ENCODE measurements at places on chromosomes 3 and 15. TPM values are rescaled to one million over a fixed set of nuclear protein-coding genes. Genes with fewer than 3 reads are reported as not detected.

Gene AGBL1
- total RNA-seq = under 0.01 TPM

- DNase-seq = no peak
Observed at GRCh38 chr3:88912294-88912877, 195.0 kb upstream of the EPHA3 start.

- no peak for DNase-seq
Observed at GRCh38 chr3:126085841-126086240, 1.9 kb upstream of the SLC41A3 start.

Gene FHIT
- total RNA-seq = 11.1 TPM

Gene SHC4
- 0.11 TPM for total RNA-seq

Gene GPR27
- total RNA-seq = 3.7 TPM

DNA sequence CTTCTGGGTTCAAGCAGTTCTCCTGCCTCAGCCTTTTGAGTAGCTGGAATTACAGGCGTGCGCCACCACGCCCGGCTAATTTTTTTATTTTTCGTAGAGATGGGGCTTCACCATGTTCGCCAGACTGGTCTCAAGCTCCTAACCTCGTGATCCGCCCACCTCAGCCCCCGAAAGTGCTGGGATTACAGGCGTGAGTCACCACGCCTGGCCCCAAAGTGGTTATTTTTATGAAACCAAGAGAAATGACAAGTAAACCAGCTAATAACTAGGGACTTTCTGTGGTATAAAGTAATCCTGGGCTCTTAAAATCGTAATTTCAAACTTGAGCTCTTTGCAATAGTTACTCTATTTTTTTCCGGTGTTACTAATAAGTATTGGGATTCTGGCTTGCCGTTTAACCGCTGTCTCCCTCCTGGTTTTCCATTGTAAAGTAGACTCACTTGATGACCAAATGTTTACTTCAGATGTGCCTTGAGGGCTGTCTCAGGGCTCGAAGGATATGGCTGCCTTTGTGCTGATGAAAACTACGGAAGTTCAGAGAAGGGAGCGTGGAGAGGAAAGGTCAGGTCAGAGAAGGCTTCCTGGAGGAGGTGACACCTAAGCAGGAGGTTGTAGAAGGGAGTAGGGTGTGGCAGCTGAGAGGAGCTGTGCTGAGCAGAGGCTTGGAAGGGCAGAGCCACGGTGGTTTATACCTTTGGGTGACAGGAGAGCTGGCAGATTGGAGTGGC lies 4.2 kb downstream of the ZSCAN2 start:
- DNase-seq = no peak

Gene COL6A5
- 0.07 TPM for total RNA-seq

DNA sequence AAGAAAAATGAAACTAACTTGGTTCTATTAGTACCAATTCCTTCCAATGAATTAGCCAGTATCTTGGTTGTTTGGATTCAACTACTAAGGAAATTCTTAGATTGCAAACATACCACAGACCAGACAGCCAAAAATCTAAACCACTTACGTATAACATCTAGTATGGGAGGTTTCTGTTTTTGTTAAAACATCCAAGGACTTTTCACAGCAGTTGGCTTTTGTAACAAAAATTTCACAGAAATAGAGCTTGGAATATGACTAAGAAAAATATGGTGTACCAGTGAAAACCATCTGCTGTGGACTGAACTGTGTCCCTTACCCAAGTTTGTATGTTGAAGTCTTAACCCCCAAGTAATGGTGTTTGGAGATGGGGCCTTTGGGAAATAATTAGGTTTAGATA lies 199.2 kb downstream of the OTOL1 start:
- DNase-seq = no peak

GRCh38 chr3:123842711-123843110 lies 41.4 kb downstream of the MYLK start:
- DNase-seq = no peak

DNA sequence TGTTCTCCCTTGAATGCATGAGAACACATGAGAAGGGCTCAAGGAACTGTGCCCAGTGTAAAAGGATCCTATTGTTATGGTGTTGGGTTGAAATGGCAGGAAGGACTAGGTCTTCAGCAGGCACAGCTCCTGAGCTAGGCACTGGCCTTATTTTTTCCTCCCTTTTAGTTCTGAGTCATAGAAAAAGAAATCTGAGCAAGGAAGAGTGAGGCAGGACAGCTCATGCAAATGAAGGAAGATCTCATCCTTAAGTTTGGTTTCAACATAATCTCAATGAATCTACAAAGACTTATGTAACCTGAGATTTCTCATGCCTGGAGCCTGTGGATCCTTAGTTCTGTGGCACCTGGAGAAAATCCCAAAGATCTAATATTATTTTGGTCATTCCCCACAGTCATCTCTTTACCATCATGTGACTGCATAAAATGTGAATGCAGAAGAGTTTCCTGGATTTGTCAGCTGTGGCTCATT lies 188.6 kb upstream of the TBL1XR1 start:
- no peak for DNase-seq

Gene SPTBN5
- total RNA-seq = 1.5 TPM

Gene RBP2
- not detected for total RNA-seq

DNA sequence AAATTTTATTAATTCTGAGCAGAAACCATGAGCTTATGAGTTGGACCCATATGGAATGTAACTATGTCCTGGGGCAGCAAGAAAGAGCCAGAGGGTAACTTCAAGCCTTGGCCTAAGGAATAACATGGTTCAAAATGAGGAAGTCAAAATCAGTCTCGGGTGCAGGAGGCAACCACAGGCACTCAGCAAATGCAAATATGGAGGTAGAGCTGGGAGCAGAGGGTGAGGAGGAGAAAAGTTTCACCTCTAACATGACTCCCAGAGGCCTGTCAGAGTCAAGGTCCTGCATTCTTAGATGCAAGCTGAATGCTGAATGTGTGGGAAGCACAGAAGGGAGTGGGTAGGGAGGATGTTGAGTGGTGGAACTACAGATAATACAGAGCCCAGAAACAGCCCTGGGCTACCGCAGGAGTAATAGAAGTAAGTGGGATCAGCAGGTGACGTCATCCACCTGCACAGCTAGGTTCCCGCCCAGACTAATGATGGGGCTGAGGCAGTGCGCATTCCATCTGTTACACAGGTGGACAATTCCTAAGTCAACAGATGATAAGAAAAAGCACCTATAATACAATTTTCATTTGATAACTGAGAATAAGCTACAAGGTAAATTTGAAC lies 279.8 kb upstream of the ARRDC4 start:
- DNase-seq = no peak

GRCh38 chr3:72553298-72553697 lies 294.9 kb downstream of the SHQ1 start:
- no peak for DNase-seq

DNA sequence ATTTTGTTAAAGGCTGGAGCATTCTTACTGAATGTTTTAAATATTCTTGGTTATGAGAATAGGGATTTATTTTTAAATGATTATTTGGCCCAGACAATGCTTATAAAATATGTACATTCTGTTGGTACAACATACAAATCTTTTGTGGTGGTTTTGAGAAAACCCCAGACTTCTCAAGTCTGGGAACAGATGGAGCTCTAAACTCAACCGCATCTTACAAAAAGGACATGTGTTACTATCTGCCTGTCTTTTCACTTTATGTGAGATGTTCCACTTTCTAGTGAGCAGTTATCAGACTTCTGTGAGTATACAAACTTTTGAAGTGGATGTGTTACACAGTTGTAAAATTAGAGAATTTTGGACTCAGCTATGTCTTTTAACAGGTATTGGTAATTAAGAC lies 135.5 kb upstream of the RBMS3 start:
- DNase-seq = no peak

GRCh38 chr3:159616234-159616825 lies 372.3 kb upstream of the IL12A start:
- no peak for DNase-seq

GRCh38 chr15:68730976-68731897 lies 89.5 kb downstream of the ANP32A start:
- no peak for DNase-seq

Gene ZNF619
- 8.1 TPM for total RNA-seq

DNA sequence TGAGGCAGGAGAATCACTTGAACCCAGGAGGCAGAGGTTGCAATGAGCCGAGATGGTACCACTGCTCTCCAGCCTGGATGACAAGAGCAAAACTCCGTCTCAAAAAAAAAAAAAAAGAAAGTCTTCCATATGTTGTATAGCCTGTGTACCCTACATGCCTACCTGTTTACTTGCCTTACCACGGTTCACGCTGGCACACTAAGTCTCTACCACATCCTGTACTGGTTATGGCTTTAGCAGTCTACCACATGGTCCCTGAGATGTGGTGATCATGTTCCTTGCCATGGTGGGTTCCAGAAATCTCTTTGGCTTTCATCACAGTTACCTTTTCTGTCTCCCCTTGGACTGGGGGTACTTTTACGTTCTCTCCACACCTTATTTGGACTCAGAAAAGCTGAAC lies 63.8 kb upstream of the TBC1D5 start:
- no peak for DNase-seq

- no peak for DNase-seq
Observed at GRCh38 chr3:4065554-4065953, 237.6 kb upstream of the SETMAR start.

DNA sequence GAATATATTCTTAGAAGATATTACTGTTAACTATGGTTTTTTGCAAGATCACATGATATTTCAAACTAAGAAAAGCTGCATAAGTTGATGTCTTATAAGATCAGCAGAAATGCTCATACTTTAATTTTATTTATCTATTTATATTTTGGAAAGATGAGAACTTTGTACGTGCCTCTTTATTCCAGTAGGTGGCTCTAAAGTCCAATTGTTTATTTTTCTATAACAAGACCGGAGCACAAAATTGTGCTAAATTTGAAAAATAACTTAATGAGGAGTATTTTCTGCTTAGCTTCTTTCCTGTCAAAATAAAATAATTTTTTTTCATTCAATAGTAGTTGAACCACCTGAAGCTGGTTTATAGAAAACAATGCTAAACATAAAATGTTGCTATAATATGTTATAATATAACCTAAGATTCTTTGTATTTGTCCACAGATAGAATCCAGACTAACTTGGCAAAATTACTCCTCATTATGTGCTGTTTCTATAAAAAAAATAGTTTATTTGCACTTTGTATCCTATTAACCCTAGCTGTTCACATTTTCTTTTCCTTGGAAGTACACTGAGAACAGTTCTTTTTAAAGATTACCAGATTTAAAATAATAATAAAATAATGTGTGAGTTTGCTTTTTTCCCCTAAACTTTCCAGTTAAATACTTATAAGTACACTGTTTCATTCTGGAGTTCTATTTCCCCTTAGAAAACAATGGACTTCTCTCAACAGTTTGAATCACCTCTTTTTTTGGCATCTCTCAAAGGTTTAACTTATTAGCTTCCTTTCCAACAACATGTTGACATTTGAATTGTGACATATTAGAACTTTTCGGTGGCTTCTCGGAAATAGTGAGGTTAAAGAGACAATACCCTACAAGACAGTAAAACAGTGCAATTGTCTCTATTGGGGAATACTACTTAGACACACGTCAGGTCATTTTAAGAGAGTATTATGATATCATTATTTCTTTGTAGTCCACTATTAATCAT lies 530.0 kb downstream of the MECOM start:
- DNase-seq = no peak

DNA sequence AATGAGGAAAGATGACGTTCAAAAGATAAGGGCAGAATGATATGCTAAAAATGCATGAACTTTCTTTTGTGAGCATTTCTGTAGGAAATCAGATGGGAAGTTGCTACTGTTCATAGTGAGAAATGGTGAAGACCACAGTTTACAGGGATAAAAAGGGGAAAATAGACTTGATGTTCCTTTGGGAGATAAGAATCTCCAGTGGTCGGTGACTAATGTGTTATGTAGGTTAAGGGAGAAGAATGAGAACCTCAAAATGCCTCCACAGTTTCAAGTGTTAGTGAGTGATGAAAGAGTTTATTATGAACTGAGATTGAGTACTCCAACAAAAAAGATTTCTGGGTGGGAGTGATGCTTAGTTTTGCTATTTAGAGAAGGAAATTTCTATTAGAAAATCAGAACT lies 247.2 kb downstream of the LSAMP start:
- no peak for DNase-seq

DNA sequence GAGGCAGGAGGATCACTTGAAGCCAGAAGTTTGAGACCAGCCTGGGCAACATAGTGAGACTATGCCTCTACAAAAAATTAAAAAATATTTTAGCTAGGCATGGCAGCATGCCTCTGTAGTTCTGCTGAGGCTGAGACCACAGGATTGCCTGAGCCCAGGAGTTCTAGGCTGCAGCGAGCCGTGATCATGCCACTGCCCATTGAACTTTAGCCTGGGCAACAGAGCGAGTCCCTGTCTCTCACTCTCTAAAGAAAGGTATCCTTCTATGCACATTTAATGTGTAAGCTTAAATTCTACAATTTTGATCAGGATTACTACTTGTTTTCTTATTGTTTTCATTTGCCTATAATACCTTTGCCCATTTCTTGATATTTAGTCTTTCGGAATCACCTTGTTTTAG lies 26.8 kb downstream of the GALK2 start:
- no peak for DNase-seq

- peak; percentile 21 for DNase-seq
Observed at GRCh38 chr3:31356941-31357340, 175.8 kb upstream of the STT3B start.

Measured in ovary (tissue), 10 donors.